T-helper 9 cell (primary cell): ENCODE measurements at places on chromosomes 4 and X.

DNA sequence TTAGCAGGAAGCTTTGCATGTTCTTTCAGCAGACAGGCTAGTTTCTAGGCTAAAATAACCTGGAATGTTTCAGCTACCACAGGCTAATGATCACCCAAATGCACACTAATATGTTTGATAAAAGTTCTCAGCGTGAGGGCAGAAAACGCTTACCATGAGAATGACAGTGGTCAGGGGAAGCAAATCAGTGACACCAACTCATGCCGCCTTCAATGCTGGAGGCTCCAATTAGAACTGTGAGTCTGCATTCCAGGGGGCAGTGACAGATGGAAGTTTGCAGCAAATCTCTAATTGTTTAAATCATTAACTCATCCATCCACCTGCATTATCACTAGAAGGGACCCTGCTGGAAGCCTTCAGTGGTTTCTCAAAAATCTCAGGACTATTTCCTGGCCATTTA, 43.2 kb downstream of the ANOS1 start:
- no peak for DNase-seq

GRCh38 chr4:130403221-130403620, 1307.3 kb downstream of the C4orf33 start:
- no peak for DNase-seq

- no peak for DNase-seq
Measured at GRCh38 chr4:52833941-52834525, 28.1 kb upstream of the RASL11B start.

GRCh38 chrX:17521871-17522693, 147.1 kb downstream of the NHS start:
- no peak for DNase-seq

- no peak for DNase-seq
Measured at GRCh38 chr4:180695851-180696250, 1547.4 kb upstream of the TENM3 start.

DNA sequence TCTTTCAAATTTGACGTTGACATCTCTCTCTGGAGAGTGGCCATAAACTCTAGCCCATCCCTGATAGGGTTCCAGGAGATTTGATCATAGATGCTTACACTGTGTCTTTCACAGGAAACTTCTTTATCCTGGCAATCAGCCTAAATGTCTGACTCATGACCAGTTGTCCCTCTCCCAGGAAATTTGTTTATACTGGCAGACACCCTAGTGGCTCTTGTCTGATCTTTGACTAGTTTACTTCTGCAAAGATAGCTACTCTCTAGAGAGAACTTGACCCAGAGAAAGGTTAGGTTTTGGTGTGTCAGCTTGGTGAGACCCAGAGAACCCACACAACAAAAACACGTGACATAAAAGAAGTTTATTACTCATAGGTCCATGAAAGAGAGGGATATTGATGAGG, 509.8 kb downstream of the CENPC start:
- no peak for DNase-seq

DNA sequence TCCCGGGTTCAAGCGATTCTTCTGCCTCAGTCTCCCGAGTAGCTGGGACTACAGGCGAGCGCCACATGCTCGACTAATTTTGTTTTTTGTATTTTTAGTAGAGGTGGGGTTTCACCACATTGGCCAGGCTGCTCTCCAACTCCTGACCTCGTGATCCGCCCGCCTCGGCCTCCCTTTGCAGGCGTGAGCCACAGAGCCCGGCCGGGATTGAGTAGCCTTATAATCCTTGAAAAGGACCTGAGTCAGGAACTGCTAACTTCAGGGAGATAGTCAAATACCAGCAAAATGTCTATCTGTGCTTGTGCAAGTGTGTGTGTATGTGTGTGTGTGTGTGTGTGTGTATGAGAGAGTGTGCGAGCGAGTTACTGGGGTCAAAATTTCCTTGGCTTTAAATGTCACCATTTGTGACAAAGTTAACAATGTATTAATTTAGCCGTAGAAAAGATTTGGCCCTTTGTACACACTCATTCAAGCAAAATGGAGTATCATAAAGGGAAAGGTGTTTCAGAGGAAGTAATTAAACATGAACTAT, 1.8 kb upstream of the KDM6A start:
- DNase-seq = no peak

DNA sequence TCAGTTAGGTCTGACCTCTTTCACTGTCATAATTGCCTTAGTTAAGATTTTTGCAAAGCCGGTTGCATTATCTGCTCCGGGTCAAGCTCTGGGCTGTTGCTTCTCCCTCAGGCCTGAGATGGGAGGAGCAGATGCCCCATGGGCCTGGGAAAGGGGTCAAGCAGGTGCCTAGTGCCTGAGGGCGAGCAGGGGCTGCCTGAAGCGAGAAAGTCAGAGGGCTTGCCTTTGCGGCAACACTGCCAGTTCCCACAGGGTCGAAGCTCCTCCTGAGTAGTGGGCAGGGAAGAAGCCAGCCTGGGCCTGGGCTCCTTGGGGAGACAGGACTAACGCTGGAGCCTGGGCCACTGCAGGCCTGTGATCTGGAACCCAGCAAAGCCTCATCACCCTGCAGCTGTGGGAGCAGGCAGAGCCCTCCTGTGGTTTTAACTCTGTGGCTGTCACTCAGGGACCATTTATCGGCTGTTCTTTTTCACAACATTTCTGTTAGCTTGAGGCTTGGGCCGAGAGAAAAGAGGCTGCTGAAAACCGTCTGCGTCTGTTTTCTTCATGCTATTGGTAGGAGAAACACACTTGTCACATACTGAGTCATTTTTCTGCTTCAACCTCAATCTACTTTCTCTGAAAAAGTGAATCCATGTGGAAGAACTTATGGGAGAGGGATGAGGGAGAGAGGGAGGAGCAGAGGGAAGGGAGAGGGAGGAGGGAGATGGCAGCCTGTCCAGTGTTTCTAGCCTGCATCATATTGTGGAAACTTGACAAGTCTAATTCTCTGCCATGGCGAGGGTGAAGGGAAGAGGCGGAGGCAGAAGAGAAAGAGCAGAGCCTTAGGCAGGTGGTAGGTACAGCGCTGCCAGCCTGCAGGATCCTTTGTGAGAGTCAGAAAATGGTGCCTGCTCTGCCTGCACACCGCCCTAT, 68.4 kb downstream of the RHOH start:
- DNase-seq = no peak
